ENCODE measurements at places on chromosomes 16 and 17.

DNA sequence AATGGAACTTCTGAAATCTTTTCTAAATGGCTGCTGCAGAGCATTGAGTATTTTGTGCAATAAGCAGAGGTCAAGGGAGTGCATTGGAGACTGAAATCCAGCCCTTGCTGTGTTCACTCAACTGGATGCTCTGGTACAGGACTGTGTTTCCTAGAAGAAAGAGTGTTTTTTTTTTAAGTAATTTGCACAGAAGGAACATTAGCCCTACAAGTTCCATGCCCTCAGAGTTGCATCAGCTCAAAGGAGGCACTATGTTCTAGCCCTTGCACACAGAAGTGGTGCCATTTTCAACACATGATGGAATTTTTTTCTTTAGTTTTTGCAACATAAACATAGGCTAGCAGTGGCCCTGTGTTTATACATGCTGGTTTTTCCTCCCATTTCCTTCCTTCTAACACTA is 144.1 kb upstream of the HLF start:
- DNase-seq: no peak

- no peak for DNase-seq
Observed at GRCh38 chr16:79928142-79928873, 327.8 kb upstream of the MAF start.

DNA sequence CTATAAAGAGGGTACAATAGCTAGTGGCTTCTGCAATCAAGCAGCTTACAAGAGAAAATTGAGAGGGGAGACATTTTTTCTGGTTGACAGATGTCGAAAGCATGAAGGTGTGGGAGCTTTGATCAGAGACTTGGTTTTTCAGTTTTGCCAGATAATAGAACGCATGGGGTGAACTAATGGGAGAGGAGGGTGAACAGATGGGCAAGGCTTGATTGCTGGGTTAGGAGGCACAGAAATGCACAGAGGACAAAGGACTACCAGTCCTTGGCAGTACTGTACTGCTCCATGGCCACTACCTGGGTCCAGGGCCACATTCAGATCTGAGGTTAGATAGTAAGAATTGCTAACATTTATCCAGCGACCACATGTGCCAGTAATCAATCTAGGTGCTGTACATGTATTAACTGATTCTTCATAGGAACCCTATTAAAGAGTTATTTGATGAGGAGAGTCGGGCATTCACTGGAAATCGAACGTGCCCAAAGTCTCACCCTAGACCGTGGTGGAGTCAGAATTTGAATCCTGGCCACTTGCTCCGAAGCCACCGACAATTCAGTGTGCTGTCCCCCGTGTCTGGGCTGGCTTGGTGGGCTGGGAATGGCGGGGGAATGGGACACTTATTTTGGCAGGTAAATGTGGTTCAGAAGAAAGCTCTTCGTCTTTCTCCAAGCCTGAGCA is 873 bp upstream of the KSR1 start:
- no peak for DNase-seq

DNA sequence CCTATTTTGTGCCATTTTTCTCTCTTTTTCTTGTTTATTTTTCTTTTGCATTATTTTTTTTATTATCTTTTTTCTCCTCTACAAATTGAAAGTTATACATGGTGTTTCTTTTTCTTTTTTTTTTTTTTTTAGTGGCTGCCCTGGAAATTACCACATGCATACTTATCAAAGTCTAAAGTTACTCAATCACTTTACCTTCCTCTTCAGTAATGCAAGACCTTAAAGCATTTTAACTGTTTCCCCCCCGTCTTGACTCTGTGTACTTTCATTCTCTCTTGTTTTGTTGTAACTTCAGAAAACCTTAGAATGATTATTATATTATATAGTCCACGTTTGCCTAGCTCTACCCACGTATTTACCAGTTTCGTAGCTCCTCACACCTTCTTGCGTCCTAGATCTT is 33.3 kb upstream of the SMPD3 start:
- no peak for DNase-seq

DNA sequence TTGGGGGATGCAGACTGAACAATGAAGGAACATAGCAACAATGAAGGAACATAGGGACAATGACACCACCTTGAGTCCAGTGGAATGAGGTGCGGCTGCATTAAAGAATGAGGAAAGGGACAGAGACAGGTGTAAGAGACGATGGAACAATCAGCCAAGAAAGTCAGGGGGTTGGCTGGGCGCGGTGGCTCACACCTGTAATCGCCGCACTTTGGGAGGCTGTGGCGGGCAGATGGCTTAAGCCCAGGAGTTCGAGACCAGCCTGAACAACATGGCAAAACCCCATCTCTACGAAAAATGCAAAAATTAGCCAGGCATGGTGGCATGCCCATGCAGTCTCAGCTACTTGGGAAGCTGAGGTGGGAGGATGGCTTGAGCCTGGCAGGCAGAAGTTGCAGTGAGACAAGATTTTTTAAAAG is 13.6 kb upstream of the CBFB start:
- DNase-seq: no peak

Measured in stimulated activated CD4-positive, alpha-beta T cell treated with anti-CD3 and anti-CD28 coated beads, TNF-alpha, amount 100 ng/mL, for 24 hours (primary cell).